Activated CD8-positive, alpha-beta memory T cell treated with anti-CD3 and anti-CD28 coated beads for 24 hours (primary cell): ENCODE measurements at places on chromosomes 4 and X.

DNA sequence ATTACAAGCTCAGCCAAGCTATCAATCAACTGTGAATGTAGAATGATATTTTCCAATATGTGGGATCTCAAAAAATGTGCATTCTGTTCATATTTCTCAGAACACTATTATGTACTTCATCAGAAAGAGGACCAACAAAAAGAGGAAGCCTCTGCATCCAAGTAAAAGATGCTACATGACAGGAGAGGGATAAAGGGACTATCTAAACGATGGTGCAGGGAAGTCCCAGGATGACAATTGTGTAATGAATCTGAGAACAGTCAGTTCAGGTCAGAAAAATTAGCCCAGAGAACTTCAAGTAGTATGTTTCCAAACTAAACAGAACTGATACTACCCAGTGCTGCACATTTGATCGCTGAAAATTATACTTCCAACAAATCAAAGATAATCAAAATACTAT is 127.0 kb downstream of the ZNF330 start:
- no peak for DNase-seq

GRCh38 chr4:22430626-22431025 is 85.2 kb downstream of the ADGRA3 start:
- no peak for DNase-seq

DNA sequence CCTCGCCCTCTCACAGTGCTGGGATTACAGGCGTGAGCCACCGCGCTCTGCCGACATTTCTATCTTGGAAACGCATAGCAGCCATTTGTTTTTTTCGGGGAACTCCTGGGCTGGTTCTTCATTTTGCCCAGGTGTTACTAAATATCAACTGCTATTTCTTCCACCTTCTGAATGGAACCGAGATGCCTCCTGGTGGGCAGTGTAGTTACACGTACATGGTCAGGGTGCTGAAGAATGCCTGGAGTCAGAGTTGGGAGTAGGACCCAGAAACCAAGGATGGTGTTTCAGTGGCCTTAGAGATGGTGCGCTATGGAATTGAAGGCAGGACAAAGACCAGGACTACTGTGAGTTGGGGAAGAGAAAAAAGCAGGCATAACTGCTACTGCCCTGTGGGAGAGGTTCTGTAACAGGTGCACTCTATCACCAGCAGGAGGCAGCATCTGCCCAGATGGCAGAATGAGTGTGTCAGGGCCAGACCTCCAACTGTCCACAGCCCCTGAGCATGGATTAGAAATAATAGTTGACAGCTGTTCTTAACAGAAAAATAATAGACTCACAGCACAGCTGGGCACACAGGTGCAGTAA is 81.7 kb downstream of the ZC4H2 start:
- peak; percentile 69 for DNase-seq

DNA sequence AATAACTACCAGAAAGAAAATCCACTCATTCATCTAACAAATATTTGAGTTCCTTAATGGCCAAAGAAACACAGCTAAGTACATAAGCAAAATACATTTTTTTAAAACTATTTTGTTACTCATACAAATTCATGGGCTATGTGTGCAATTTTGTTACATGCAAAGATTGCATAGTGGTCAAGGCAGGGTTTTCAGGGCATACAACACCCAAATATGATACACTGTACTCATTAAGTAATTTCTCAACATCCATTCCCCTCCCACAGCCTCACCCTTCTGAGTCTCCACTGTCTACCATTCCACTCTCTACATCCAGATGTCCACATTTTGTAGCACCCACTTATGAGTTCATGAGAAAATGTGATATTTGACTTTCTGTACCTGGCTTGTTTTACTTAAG is 58.2 kb downstream of the BRWD3 start:
- no peak for DNase-seq

DNA sequence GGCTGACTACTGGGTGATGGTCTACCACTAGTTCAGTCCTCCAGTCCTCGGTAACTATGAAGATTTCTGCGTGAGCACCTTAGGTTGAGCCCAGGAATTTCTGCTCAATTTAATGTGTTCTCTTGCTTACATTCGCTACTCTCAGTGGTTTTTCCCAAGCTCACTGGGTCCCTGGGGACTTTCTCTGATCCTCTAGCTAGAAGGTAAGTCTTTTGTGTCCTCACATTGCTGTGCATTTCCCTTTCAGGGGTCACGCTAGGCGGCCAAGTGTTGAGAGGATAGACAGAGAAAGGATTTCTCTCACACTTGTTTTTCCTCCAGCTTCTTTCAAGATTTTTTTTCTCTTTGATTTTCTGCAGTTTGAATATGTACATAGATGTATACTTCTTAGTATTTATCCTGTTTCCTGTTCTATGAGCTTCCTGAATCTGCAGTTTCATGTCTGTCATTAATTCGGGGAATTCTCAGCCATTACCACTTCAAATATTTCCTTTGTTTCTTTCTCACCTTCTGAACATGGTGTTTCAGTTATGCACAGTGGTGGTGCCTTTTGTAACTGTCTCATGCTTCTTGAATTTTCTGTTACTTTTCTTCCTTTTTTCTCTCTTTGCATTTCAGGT is 17.5 kb downstream of the MAGEA9 start:
- no peak for DNase-seq

- no peak for DNase-seq
Observed at GRCh38 chr4:56227301-56227835, 159.9 kb downstream of the AASDH start.

- no peak for DNase-seq
Observed at GRCh38 chr4:19382993-19383756, 868.5 kb upstream of the SLIT2 start.

DNA sequence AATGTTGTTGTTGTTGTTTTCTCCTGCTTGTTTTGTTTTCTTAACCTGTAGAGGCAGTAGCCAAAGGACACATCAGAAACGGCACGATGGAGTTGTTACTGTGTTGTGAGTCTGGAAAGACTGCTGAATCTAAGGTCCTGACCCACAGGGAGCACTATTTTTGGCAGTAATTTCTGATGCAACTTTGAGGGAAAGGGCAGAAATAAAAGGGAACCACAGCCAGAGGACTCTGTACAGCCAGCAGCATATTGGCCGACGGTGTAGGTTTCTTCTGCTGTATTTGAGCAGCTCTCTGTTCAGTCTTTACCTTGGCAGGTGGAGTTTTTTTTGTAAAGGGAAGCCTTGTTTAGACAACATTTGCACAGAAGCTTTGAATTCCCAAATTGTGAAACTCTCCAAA is 203.0 kb upstream of the GPR101 start:
- DNase-seq: no peak

GRCh38 chr4:26724534-26724933 is 136.1 kb upstream of the STIM2 start:
- no peak for DNase-seq

- no peak for DNase-seq
Observed at GRCh38 chr4:20773144-20773997, 73.1 kb downstream of the PACRGL start.

DNA sequence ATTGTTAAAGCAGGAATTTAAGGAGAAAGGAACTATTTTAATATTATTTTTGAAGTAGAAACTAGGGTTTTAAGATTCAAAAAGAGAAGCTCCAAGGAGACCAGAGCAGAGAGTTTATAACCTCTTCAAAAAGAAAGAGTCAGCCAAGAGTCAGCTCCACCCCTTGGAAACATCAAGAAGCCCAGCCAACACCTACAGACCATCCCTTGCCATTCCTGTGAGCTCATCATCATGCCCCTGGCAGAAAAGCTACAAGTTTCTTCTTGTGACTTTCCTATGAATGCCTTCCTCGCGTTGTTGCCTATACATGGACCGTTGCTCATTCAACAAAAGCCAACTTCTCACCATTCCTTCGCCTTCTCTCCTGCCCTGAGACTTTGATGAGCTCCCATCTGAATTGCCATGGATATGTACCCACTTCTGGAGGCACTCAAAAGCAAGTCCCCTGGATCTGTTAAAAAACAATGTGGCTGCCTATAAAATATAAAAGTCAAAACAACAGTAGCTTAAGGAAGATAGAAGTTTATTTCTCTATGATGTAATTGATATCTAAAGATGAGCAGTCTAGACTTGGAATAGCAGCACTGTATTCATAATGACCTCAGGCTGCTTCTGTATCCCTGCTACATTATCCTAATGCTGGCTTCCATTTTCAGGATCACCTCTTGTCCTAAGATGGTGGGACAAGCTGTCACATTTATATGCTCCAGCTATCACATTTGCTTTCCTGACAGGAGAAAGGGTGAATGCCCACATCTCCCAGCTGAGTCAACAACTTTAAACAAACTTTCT is 20.3 kb downstream of the PLRG1 start:
- DNase-seq: no peak

GRCh38 chr4:174707902-174708301 is 121.1 kb downstream of the GLRA3 start:
- no peak for DNase-seq

DNA sequence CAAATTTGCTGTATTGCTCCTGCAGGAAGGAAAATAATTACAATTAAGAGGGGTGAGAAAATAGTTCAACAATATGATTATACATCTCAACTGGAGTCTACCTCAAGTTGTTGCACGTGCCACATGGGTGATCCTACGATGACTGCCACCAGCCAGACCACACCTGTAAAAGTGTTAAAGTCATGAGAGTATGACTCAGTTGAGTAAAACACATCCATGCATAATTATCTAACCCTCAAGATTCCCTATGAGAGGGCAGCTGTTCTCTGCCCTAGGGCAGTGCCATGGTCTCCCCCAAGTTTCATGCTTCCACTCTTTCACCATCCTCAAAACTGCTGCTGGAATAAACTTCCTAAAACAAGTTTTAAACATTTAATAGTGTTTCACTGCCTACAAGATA is 44.1 kb downstream of the QRFPR start:
- DNase-seq: no peak

GRCh38 chr4:40788331-40788730 is 38.6 kb downstream of the NSUN7 start:
- DNase-seq: no peak

DNA sequence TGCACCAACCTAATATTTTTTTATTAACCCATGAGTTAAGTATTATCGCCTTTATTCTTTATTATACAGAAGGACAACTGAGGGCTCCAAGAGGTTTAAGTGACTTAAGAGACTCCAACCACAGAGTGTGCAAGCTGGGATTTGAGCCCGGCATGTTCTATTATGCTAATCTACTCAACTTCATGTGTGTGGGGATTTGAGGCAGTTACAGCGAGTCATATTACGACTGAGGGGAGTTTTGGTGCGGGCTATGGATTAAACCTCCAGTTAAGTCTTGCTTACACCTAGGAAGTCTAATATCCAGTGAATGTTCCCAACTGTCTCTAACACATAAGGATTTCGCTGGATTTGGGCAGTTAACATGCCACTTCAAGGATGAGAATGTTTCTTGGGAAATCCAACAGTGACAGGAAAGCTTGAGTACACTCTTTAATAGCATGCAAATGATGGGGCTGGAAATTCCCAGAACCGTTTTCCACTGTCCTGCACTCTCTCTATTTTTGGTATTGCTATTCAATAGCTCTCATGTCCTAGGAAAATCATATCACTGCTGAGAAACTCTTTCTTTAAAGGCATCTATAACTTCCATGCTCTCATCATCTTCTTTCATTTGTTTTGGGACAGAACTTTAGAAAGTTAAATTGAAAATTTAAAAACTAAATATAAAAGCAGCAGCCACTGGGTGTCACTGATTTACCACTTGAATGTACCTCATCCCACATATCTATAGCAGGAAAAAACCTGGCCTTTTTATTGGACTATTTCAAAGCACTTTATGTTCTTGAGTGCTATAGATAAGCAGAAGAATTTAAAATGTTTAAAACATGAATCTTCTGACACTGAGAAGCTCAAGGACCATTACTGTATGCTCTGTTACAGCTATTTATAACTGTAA is 165.1 kb upstream of the TTC29 start:
- no peak for DNase-seq

GRCh38 chrX:73913580-73913979 is 350.6 kb downstream of the CHIC1 start:
- no peak for DNase-seq

GRCh38 chr4:125021189-125021588 is 293.6 kb upstream of the FAT4 start:
- DNase-seq: no peak

- DNase-seq: no peak
Observed at GRCh38 chr4:93879919-93880318, 51.4 kb downstream of the ATOH1 start.

DNA sequence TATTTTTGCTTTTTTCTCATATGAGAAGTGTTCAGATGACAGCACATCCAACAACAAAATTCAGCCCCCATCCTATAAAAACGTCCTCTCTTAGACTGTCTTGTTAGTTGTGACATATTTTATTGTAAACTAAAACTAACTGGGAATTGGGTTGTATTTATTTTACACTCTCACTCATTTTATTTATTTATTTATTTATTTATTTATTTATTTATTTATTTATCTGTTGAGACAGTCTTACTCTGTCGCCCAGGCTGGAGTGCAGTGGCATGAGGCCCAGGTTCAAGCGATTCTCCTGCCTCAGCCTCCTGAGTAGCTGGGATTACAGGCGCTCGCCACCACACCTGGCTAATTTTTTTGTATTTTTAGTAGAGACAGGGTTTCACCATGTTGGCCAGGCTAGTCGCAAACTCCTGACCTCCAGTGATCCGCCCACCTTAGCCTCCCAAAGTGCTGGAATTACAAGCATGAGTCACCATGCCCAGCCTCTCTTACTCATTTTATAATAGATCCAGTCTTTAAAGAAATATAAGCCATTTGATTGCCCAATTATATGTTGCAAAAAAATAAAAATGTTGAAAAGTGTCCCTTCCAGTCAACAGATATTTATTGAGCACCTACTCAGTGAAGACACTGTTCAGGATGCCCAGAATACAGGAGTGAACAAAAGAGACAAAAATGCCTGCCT is 44.6 kb downstream of the PALLD start:
- no peak for DNase-seq
